ENCODE measurements at places on chromosomes 16 and 17. TPM values are rescaled to one million over a fixed set of nuclear protein-coding genes. Genes with fewer than 3 reads are reported as not detected.

GRCh38 chr17:14747603-14747950 is 446.7 kb downstream of the HS3ST3B1 start:
- H3K4me1 ChIP-seq: peaks cover 4% of the 10 kb centered on the region
- H3K4me3 ChIP-seq: no peak overlapping the region
- H3K36me3 ChIP-seq: no peaks in the 10 kb centered on the region
- H3K27ac ChIP-seq: no peak overlapping the region
- peaks cover 3% of the 10 kb centered on the region for H3K27me3 ChIP-seq
- no peak for DNase-seq

GRCh38 chr17:64250233-64250835 is 12.7 kb downstream of the TEX2 start:
- no peaks in the 10 kb centered on the region for H3K27me3 ChIP-seq
- H3K27ac ChIP-seq: no peak overlapping the region
- H3K36me3 ChIP-seq: peaks cover 2% of the 10 kb centered on the region
- DNase-seq: no peak

Gene GPT2
- total RNA-seq: 4.8 TPM

Gene POLR2C
- total RNA-seq: 61.1 TPM

Gene OR3A3
- not detected for total RNA-seq

Gene ODF4
- total RNA-seq: not detected

Measured in activated naive CD8-positive, alpha-beta T cell treated with anti-CD3 and anti-CD28 coated beads, Interleukin-2, amount 10 ng/mL, durations not matched to agents 7 days and 5 days (primary cell).